ENCODE measurements at places on chromosomes 4 and X.

DNA sequence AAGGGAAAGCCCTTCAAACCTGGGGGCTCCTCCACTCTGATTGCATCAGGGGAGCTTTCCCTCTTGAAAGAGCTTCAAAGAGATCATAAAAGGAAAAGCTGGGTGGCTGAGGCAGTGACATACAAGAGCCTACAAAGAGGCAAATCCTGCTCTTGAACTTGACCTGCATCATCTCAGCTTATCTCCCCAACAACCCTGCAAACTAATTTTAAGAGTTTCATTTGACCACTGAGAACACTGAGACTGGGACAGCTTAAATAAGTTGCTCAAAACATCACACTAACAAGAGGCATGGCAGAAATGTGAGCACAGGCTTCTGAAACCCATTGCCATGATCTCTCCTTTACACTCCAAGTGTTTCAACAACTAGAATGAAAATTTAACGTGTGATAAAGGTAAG lies 101.6 kb upstream of the PPARGC1A start:
- DNase-seq, result no peak

DNA sequence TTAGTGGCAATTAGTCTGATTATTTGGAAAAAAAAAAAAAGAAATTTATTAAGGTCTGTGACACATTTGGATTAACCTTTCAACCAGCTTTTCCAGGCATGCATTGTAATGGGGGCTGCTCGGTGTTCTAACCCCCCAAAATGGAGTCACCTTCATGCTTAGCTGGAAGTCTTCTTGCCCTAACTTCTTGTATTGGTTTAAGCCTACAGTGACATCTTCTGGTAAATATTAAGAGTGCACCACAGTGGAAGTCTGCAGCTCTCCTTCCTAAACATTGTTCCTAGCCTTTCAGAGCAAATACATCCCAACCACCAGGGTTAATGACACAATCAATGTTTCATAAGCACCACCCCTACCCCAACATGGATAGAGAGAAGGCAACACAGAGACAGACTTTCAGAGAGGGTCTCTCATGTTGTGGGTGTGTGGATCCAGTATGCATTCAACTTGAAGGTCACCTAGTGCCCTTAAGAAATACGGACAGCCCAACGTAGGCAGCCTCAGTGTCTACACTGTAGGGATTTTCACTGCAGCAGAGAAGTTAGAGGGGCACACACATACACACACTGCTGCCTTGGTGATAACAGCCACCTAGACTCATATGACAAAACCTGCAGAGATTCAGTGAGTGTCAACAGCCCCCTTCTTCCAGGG lies 142.9 kb upstream of the MBNL3 start:
- DNase-seq, result no peak

GRCh38 chr4:33911959-33912358 lies 2332.4 kb downstream of the ARAP2 start:
- no peak for DNase-seq

- DNase-seq, result no peak
Measured at GRCh38 chrX:54695231-54695630, 102.8 kb downstream of the ITIH6 start.

DNA sequence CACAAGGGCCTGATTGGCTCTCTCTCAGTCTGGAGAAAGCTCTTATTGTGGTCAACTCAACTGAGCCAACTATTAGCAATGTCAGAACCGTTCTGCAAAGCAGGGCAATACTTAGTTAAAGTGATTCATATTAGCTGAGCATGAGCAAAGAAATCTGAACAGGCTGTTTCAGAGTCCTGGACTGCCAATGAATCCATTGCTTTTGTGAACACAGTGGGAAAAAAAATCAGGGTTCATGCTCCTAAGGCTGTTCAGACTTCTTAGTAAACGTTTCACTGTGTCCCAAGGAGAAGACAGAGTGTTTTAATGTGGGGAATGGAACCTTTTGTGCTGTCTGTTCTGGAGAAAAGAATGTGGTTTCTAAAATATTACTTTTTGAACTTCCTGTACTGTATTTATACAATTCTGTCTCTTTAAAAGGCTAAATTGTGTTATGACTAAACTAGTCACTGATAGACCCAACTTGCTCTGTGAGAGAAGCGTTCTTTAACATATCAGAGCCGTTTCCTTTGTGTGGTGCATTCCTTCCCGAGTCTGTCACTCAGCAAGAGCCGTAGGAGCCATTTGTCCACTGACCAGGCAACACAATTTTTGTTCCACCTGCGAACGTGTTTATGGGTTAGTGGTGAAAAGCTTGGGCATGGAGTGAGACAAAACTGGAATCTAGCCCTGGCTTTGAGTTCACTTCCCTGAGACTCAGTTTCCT lies 366.1 kb downstream of the FBXO8 start:
- DNase-seq, result no peak

GRCh38 chrX:109710181-109710580 lies 22.9 kb downstream of the ACSL4 start:
- no peak for DNase-seq

GRCh38 chr4:33628296-33628695 lies 2616.0 kb downstream of the ARAP2 start:
- DNase-seq, result no peak

- no peak for DNase-seq
Measured at GRCh38 chrX:132406106-132406505, 82.7 kb downstream of the MBNL3 start.

- no peak for DNase-seq
Measured at GRCh38 chrX:51568586-51568985, 50.1 kb downstream of the CENPVL3 start.

- no peak for DNase-seq
Measured at GRCh38 chrX:136194536-136194935, 47.2 kb downstream of the FHL1 start.

DNA sequence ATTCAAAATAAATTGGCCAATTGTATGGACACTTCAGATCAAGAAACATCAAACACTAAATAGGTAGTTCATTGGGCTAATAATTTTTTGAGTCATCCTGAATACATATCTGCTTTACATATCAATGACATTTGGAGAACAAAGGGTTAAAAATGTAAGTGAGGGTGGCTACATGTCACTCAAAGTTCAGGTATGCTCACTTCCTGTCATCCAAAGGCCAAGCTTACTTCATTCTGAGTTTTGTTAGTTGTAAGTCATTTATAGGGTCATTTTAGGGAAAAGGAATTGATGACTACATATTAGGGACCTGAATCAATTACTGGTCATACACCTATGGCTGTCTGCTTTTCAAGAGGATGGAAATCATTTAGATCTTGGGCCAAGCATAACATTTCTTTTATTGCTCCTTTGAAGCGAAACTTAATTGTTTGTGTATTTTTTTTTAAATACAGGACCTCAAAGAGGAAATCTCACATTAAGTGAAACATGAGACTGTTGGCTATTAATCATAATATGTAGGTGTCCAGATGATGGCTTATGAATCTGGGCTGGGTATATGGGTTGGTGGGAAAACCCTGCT lies 119.2 kb upstream of the LEF1 start:
- DNase-seq, result no peak

DNA sequence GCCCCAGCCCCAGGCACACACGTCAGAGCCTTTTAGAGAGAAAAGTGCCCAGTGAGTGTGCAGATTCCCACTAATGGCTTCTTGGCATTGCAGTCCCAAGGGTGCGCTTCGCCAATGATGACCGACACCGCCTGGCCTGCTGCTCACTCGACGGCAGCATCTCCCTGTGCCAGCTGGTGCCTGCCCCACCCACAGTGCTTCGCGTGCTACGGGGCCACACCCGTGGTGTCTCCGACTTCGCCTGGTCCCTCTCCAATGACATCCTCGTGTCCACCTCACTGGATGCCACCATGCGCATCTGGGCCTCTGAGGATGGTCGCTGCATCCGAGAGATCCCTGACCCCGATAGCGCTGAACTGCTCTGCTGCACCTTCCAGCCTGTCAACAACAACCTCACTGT lies 2.9 kb downstream of the WDR13 start:
- DNase-seq, result no peak

DNA sequence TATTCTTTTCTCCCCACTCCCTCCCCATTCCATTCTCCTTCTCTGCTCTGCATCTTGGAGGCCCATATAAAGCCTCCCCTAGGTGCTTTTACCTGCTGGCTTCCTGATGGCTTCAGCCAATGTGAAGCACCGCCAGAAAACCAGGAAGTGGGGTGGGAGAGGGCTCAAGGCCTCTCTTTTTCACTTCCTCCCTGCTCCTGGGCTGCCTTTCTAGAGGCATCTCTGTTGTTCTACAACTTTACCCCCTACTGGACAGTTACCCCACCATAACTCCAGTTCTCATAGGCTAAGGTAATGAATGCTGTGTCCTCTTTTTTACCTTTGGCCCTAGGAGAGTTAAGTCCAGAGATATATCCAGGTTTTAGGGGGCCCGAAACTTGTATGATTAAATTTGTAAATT lies 62.4 kb upstream of the PPARGC1A start:
- no peak for DNase-seq

- no peak for DNase-seq
Measured at GRCh38 chr4:51878431-51878830, 35.5 kb downstream of the DCUN1D4 start.

DNA sequence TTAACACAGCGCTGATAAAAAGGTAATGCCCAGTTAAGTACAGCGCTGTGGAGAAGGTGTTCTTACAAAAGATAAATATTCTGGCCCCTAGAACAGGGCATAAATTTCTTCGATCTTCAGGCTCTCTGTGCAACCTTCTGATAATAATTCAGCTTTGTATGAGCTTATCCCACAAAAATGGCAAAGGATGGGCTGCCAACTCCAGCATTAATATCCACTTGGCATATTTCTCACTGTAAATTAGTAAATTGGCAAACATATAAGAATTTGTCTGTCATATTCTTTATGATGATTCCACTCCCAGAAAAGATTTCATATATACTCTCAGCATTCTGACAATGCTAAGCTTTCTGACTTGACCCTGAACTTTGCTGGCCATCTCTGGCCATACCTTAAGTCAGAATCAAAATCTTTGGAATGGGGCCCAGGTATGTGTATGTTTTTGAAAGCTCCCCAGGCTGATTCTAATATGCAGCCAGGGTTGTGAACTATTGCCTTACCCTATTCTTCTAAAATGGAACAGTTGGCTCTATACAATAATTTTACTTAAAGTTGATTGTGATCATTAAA lies 134.8 kb downstream of the FRYL start:
- DNase-seq, result no peak

DNA sequence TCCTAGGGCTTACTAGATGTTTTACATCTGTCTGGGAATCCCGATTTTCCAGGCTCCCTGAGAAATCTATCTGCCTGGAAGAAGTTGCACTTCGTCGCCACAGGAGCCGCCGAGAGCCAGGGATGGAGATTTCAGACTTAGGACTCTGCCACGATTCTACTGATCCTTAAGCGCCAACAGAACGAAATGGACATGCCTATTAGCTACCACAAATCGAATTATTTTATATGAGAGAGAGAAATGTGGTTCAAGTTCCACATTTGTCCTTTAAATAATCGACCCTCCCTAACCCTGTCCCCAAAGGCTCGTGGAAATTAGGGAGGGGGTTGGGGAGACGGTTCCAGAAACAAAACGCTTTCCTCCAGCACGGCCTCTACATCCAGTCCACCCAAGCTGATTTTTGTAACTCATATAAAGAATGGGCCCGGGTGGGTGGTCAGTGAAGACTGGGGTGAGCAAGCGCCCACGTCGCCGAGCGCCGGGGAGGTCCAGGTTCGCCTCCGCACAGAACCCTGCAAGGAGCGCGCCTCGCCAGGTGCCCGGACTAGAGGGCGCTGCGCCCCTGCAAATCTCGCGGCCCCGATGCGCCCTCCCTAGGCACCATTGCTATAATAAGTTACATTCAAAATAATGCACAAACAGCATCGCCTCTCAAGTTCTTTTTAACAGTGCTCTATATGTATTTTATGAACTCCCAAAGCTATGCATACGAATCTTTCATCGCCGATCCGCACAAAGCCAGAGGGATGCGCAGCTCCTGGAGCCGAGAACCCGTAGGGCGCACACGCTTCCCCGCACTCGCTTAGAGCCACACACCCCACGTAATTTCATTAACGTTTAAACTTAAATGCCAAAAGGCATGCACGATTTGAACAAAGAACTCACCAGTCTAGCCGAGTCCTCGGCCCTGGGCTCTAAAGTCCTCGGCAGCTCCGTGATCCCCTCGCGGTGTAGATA lies 2.1 kb upstream of the FAT1 start:
- no peak for DNase-seq

DNA sequence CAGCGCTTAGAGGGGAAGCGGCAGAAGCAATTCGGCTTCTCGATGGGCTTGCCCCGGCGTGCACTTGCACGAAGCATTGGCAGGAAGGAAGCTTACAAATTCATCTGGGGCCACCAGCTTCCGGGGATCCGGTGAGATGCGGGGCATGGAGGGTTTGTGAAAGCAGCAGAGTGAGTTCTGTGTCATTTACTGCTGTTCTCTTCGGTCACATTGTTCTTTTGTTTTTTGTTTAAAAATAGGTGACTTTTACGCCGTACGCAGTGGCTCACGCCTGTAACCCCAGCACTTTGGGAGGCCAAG lies 47.0 kb downstream of the ASMT start:
- DNase-seq, result no peak

DNA sequence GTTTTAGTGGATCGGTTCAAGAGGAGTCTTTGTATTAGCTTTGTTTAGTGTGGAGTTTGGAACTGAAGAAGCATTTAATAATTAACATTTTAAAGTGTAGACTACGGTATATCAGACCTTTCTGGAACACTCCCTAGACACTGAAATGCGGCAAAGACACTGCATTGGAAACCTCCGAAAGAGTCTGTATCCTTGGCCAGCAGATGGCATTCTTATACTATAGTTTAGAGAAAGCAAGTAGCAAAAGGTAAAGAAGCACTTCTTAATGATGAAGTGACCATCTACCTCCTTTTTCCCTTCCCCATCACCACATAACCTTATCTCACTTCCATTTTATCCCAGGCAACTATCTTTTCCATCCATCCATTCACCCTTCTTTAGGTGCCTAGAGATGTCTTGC lies 7.6 kb downstream of the FABP2 start:
- DNase-seq, result no peak

GRCh38 chrX:57822398-57822797 lies 87.9 kb downstream of the ZXDA start:
- no peak for DNase-seq

DNA sequence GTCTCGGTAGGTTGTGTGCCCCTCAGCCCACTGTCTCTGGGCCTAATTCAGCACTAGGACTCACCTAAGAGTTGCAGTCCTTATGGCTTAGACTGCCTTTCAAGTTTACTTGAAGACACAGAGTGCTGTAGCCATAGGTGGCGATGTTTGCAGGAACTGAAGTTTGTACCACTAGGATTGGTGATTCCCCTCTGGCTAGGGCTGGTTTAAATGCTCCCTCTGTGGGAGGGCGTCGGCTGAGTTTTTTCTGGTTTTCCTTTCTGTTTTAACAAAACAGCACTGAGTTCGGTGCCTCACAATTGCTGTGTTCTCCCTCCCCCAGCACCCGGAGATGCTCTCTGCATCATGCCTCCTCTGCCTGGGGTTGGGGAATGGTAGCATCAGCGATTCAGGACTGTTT lies 480.9 kb downstream of the PCDH11X start:
- DNase-seq, result no peak

GRCh38 chr4:107278791-107279483 lies 242.8 kb upstream of the DKK2 start:
- DNase-seq, result no peak

GRCh38 chr4:8192748-8193738 lies 6.0 kb upstream of the SH3TC1 start:
- DNase-seq, result no peak
